ENCODE measurements at places on chromosomes 16 and 17. TPM values are rescaled to one million over a fixed set of nuclear protein-coding genes. Genes with fewer than 3 reads are reported as not detected.

The GRIN2C gene
- total RNA-seq: 0.17 TPM

The YPEL2 gene
- 24.0 TPM for total RNA-seq

The MARCHF10 gene
- total RNA-seq: 0.14 TPM

The INCA1 gene
- 0.42 TPM for total RNA-seq

The ALDOA gene
- 1,632 TPM for total RNA-seq

The HSD17B1 gene
- 1.2 TPM for total RNA-seq

DNA sequence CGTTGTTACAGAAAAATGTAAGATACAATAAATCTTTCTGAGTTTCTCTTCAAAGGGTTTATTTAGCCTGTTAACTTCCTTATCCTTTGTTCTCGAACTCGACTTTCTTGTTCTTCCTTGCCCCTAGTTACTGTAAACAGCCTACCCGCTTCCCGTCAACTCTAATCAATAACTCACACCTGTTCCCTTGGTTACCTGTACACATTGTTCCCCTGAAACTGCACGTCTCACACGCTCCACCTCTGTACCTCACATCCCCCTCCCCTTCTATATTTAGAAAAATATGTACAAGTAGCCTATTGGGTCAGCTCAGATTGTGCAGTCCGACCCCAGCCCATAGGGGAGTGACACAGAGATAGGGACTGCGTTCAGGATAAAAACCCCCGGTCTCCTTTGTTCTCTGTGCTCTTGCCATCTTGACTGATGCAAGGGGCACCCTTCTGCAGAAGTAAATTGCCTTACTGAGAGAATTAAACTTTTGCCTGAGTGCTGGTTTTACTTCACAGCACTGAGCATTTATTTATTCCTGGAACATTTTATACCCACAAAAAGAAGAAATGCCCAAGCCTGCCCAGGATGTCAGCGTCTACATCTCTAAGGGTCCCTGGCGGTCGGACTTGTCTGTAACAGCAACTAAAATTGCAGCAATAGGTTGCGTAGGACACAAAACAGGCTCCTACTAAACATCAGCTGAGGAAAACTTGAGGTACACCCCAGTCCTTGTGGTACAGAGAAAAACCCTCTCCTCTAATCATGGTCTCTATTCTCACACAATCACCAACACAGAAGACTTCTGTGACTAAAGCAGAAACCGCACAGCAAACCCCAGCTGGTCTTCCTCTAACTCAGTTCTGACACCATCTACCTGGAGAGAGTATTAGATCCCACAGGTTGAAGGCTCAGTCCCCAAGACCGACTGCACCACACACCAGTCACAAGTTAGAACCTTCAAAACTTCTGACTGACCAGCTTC, 11.3 kb downstream of the WDR45B start:
- DNase-seq: no peak

DNA sequence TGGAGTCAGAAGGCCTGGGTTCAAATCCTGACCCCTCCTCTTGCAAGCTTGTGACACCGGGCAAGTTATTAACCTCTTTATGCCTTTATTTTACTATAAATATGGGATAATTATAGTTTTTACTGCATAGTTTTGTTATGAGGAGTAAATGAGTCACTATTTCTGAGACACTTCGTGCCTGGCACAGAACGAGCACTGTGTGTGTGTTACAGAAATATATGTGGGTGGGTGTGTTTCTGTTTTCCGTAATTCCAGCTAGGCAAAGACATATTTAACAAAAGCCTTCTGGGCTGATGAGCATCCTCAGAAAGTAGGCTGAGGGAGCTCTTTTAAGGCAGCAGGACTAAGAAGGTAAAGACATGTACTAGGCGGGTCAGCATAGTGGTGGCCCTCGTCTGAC, 417.9 kb downstream of the MAF start:
- DNase-seq: no peak

- peak; percentile 61 for DNase-seq
Observed at GRCh38 chr16:80527297-80527696, 13.5 kb upstream of the DYNLRB2 start.

DNA sequence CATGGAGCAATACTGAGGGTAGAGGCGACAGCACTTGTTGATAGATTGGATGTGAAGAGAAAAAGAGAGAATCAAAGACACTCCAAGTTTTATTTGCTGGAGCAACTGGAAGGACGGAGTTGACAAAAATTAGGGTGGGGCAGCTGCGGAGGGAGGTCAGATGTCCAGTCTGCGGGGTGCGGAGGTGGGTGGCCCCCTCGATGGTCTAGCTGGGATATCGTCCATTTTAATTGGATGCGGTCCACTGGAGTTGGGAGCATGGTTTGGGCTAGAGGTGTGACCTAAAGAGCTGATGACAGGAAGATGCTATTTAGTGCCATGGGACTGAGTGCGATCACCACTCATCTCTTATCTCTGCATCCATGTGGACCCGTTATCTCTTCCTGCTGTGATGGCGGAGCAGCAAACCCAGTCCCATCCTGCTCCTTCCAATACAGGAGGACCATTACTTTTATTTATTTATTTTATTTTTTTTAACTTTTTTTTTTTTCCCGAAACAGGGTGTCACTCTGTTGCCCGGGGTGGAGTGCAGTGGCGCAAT, 48.3 kb upstream of the CBX4 start:
- DNase-seq: peak; percentile 1

DNA sequence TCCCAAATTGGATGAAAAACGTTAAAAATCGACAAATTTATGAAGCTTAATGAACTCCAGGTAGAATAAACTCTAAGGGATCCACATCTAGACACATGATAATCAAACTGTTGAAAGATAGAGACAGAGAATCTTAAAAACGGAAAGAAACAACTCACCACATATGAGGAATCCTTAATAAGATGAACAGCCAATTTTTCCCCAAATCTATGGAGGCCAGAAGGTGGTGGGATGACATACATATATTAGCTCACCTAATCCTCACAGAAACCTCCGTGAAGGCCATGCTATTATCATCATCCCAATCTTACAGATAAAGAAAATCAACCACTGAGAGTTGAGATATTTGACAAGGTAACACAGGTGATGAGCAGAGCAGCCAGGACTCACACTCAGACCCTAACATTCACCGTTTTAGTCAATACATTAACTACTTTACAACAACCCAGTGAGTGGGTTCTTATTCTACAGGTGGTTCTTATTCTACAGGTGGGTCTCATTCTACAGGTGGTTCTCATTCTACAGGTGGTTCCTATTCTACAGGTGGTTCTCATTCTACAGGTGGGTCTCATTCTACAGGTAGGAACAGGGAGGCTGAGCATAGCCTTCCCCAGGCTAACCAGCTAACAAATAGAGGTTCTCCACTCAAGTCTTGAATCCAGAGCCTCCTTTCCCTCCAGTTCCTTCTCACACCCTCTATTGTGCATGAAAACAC, 4.8 kb downstream of the CACNG1 start:
- no peak for DNase-seq

All from activated naive CD8-positive, alpha-beta T cell treated with anti-CD3 and anti-CD28 coated beads, Interleukin-2, amount 10 ng/mL, durations not matched to agents 7 days and 5 days (primary cell).